ENCODE measurements at places on chromosomes 2 and 18.

DNA sequence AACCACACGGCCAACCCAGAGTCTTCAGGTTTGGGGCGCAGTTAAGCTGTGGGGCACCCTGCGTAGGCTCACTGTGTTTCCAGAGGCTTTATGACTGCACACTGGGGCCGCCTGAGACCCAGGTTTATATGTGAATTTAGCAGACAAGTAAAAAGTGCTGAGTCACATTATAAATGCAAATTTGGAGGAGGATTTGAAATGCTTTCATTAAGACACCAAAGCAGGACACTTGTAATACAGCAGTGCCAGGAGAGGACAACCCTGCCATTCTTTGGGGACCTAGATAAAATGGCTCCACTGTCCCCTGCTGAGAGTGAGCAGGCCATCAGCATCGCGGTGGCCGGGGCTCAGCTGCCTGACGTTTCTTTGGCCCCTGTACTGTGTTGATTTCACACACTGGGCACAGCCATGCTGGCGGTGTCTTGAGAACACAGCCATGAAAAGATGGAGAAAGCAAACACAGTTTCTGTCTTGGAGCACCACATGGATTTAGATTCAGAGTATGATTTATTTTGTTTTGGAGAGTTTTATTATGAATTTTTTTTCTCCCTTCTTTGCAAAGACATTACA is 10.2 kb downstream of the ACKR3 start:
- DNase-seq = no peak

DNA sequence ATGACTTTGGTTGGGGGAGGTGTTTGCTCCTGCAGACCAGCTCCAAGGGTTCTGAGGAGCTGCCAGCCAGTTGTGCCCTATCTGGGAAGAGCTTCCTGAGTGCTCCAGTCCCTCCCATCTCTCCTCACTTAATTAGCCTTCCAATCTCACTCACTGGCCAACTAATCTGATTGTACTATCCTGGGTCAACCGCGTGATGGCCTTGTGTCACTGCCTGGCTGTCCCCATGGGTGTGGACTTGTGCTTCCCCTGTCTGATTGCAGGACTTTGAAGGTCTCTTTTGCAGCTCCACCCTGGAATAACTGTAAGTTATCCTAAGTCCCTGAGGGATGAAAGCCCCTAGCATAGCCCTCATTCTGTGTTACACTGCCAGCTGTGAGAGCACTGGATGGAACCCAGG is 65.0 kb downstream of the SLC4A5 start:
- DNase-seq = no peak

DNA sequence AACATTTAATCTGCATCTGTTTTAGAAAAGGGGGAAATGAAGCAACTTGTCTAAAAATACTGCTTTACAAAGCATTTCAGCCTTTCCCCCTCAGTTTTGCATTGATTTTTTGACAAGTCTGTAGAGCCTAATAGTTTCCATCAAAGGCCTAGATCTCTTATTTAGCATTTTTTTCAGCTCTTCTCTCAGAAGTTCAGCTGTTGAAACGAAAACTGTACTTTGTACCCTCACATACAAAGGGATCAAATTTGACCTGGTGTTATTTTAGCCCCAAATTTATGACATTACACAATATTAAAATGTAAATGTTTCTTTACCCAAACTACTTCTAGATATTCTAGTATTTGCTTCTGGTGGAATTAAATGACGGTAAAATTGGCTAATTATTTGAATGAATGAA is 13.0 kb downstream of the YPEL5 start:
- DNase-seq = peak; percentile 17

DNA sequence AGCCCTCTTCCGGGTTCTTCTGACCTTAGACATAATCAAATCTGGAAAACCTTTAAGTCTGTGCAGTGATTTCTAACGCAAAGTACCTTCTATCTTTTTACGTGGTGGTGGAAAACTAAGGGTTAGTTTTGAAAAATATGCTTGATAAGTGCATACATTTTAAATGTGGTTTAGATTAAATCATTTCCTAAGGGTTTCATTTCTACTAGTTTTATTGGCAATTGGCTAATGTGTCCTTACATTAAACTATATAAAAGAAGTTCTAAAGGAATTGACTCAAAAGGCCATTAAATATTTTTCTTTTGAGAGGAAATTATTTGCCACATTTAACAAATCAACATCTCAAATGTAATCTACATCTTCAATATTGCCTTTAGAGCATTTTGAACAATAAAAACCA is 268.3 kb upstream of the THUMPD2 start:
- no peak for DNase-seq

- DNase-seq = no peak
Observed at GRCh38 chr2:143083636-143084035, 45.6 kb upstream of the ARHGAP15 start.

DNA sequence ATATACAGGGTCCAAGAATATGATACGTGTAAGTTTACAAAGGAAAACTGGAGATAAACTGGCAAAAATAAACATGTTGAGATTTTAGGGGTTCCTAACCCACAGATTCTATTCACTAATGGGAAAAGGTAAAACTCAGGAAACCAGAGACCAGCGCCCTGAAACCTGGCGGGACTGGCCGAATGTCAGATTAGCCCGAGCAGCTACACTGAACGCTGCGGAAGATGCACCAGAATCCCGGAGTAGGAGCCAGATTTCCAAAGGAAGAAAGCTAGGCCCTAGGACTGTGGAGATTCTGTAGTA is 679 bp upstream of the WDR75 start:
- DNase-seq = no peak

DNA sequence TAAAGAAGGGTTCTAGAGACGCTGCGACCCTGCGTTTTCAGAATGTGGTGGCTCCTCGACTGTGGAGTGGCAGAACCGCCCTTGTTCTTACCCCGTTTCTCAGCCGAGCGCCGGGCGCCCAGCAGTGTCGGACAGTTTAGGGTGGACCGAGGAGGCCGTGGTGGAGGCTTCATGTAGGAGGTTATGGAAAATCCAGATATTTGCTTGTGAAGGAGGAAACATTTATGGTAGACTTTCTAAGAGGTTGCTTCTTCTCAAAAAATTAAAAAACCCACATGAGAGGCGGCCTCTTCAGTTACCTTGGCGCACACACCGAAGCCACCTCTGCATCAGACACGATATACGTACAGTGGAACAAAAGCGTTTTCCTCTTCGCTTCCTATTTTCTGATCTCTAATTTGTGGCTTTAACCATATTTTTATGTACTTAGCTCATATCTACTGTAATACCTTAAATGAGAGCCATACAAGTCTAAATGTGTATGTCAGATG is 120.8 kb downstream of the NFATC1 start:
- no peak for DNase-seq

- DNase-seq = no peak
Observed at GRCh38 chr2:172460780-172461201, 33.4 kb downstream of the ITGA6 start.

DNA sequence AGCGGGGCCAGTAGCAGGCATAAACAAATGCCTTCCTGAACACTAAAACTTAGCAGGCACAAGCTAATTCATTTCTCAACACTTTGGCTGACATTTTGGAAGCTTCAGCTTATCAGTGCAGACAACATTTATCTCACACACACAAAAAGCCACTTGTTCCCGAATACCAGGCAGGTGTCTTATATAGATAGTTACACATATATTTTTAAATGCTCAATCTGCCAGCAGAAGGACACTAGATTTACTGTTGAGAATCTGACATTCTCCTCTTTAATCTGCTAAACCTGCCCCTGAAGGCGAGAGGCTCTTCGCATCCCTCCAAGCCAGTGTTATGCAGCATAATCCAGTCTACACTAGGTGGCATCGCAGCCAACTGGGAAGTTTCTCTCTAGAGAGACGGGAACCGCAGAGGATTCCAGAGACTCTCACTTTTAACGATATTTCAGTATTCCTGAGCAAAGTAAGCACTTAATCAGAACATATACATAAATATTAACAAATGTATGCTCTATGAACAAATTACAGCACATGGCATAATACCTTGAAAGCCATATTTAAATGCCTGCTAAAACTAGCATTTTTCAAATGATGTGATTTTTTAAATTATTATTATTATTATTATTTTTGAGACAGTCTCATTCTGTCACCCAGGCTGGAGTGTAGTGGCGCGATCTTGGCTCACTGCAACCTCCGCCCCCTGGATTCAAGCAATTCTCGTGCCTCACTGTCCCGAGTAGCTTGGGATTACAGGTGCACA is 90.2 kb upstream of the SCG2 start:
- DNase-seq = no peak

DNA sequence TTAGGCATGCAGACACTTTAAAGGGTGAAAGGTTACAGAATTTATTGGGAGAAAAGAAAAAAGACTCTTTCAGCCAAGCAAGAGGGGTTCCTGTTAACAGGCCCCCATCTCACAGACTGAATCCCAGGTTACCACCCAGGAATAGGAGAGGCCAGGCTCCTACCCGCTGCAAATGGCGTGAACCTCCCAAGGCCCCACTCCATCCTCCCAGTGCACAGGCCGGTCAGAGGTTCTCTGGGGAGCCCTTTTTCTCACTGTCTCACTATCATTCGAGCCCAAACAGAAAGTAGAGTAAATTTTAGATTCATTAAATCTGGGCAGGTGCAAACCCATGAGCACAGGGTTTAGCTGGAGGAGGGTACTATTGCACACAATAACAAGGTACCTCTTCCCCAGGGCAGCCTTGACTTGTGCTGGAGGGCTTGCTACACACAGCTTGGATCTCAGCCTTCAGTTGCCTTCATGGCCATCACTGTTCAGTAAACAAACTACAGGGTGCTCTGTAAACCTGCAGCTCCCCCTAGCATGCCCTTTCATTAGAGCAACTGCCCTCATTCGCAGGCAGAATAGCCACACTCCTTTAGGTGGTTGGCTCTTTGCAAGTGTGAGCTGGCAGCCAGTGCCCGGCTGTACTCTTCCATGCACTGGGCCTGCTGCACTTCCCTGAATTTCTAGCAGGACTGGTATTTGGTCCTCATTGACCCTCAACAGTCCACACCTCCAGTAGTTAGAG is 7.3 kb upstream of the PLEK start:
- DNase-seq = peak; percentile 63

GRCh38 chr18:79744625-79745024 is 53.1 kb upstream of the KCNG2 start:
- no peak for DNase-seq

DNA sequence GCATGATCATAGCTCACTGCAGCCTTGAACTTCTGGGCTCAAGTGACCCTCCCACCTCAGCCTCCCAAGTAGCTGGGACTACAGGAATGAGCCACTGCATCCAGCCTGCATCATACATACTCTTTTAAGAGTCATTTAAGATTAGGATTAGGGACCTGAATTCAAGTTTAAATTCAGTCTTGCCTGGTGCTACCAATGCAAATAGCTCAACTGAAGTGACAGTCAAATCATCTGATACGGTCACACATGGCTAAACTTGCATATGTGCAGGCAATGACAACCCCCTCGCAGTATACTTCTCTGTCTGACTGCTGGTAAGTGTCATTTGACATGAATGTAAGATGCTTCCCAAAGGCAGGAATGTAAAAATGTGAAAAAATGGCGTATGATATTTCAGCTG is 31.8 kb upstream of the TMEM131 start:
- DNase-seq = peak; percentile 80

Data from germinal center (tissue), 1 donor.